ENCODE measurements at places on chromosomes 1 and 21. TPM values are rescaled to one million over a fixed set of nuclear protein-coding genes. Genes with fewer than 3 reads are reported as not detected.

GRCh38 chr1:217626321-217626720, 4.6 kb downstream of the GPATCH2 start:
- no peak for DNase-seq

The MYCL gene
- total RNA-seq = 14.7 TPM

The LCE6A gene
- not detected for total RNA-seq

The IFI6 gene
- total RNA-seq = 13.1 TPM

The KLF17 gene
- not detected for total RNA-seq

- DNase-seq = no peak
Observed at GRCh38 chr1:156860628-156861423, at the start of gene NTRK1. Gene NTRK1 (plus strand): TSS chr1:156860865. CDS start chr1:156860935, 70 bp downstream.

DNA sequence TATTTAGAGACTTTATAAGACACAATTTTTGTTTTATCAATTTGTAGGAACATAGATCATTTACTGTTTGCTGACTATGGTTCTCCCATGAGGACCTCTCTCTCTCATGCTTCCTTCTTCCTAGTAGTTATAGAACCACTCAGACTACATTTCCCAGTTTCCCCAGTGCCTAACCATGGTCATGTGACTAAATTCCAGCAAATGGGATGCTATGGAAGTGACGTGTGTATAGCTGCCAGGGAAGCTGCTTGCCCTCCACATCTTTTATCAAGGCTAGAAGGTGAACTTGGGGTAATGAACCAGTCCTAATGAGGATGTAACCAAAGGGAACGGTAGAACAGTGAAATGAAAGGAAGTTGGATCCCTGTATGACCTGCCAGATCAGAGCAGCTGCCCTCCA, 184.0 kb downstream of the MIS18A start:
- no peak for DNase-seq

The GCLM gene
- 27.8 TPM for total RNA-seq

- DNase-seq = no peak
Observed at GRCh38 chr1:9651565-9652378, at the start of gene PIK3CD. Gene PIK3CD (plus strand): TSS chr1:9651731. CDS start chr1:9710456, 58,725 bp downstream.

The UAP1 gene
- 108 TPM for total RNA-seq

The MEX3A gene
- 1.1 TPM for total RNA-seq

The TAS1R1 gene
- total RNA-seq = 0.05 TPM

The TRIM58 gene
- 0.18 TPM for total RNA-seq

DNA sequence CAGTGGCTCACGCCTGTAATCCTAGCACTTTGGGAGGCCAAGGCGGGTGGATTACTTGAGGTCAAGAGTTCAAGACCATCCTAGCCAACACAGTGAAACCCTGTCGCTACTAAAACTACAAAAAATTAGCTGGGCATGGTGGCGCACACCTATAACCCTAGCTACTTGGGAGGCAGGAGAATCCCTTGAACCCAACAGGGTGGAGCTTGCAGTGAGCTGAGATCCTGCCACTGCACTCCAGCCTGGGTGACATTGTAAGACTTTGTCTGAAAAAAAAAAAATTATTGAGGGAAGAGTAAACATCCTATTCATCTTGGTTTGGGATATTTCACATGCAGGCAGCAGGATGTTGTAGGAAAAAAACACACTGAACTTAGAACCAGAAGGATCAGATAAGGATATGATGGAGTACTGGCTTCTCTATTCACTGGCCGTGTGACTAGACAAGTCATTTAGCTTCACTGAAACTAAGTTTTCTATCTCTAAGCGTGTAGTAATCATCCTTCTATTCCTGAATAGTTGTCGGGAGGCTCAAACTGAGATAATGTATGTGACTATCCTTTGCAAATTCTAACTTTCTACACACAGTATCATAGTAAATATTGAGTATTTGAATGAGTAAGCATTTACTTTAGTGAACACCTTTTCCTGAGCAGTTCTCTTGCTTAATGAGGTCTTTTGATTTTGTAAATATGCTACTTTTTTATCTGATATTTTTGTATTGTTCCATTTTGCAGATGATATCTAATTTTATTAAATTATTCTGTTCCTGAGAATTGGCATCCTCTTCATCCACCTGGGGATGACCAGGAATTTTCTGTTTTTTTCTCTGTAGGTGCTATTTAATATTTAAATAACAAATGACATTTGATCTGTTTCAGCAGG, 18.2 kb downstream of the CAP1 start:
- no peak for DNase-seq
